ENCODE measurements at places on chromosomes 12 and 14.

- DNase-seq: no peak
Measured at GRCh38 chr14:106840991-106841390, 1314.6 kb downstream of the TMEM121 start.

GRCh38 chr14:95507701-95508103 is 8.7 kb downstream of the SYNE3 start:
- DNase-seq: no peak

GRCh38 chr12:109627633-109628032 is 54.0 kb downstream of the MVK start:
- DNase-seq: no peak

- DNase-seq: no peak
Measured at GRCh38 chr14:99280066-99280731, 8.2 kb upstream of the BCL11B start.

DNA sequence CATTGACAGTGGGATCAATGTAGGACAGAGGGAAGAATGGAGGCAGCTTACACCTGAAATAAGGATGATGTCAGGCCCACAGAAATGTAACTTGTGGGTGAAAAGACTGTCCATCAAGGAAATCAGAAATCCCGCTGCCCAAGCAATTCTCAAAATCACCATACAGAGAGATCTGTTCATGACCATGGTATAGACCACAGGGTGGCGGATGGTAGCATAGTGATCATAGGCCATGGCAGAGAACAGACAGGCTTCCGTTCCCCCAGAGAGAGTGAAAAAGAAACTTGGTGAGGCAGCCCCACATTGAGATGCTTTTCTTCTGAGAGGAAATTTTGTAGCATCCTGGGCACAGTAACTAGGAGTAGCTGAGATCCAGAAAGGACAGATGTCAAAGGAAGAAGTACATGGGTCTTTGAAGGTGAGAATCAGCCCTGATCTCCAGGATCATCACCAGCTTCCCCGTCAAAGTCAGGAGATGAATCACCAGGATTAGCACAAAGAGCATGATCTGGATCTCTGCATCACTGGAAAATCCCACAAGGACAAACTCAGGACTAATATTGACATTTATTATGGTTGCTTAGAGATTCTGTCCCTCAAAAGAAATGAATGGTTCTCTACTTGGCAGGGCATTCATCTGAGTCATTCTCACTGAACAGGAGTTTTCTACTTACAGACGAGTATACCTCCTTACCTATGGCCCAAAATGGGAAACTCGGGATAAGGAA is 5.5 kb upstream of the ZNF641 start:
- no peak for DNase-seq

DNA sequence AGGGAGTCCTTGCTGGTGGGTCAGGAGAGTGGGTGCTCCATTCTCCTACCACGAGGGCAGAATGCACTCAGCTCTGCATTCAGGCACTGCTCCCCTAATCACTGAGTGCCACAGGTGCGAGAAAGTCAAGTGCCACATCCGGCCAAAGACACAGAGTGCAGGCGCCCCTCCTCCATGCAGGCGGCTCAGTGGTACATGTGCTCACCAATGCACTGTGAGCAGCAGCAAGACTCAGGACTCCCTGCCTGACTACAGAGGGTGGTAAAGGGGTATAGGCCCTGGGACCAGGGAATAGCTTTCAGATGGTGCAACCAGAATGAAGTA is 32.9 kb downstream of the ZFYVE21 start:
- DNase-seq: no peak

DNA sequence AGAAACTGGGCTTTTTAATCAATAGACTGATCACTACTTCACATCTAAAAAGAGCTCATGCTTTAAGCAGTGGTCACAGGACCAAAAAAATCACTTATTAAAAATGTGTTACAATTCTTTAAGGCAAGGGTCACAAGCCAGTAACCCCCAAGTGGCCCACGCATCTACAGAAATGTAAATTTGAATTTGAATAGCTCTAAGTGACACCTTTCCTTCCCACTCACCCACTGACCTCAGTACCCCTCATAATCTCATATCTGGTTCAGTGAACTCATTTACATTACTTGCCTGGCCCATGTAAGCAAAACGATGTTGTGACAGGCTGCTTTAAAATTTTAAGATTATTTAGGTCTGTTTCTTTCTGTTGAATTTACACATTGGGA is 27.4 kb downstream of the NELL2 start:
- DNase-seq: no peak

DNA sequence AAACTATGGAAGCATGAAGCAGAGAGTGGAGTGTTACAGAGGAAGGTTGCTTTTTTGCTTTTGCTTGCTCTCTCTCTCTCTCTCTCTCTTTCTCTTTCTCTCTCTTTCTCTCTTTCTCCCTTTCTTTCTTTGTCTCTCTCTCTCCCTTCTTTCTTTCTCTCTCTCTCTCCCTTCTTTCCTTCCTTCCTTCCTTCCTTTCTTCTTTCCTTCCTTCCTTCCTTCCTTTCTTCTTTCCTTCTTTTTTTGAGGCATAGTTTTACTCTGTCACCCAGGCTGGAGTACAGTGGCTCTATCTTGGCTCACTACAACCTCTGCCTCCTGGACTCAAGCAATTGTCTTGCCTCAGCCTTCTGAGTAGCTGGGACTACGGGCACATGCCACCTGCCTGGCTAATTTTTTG is 7.6 kb downstream of the ARHGDIB start:
- DNase-seq: no peak

DNA sequence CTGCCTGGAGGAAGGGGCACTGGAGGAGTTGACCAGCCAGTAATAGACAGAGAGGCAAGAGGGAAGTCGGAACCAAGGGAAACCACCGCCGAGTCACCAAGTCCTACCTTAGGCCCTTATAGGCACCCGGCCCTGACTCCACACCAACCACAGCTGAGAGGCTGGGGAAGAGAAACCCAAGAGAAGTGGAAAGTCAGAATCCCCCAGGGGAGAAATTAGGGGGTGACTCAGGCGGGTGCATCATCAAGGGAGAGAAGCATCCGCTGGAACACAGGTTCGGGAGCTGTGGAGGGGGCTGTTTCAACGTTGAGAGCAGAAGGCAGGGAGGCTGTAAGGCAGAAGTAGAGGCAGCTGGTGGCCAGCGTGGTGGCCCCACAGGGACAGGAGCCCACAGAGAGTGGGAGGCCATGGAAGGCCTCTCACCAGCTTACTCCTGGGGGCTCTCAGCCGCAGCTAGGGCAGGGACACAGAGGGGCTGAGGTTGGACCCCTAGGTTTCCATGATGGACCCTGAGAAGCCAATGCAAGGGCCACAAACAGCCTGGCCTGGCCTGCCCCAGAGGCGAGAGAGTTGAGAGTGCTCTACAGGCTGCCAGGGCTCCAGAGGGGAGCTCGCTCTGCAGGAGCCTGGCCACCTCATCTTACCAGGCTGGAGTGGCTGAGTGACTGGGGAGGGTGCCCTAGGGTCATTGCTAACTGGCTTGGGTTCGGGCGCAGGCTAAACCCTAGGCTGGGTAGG is 1.4 kb upstream of the TRMT61A start:
- DNase-seq: no peak

DNA sequence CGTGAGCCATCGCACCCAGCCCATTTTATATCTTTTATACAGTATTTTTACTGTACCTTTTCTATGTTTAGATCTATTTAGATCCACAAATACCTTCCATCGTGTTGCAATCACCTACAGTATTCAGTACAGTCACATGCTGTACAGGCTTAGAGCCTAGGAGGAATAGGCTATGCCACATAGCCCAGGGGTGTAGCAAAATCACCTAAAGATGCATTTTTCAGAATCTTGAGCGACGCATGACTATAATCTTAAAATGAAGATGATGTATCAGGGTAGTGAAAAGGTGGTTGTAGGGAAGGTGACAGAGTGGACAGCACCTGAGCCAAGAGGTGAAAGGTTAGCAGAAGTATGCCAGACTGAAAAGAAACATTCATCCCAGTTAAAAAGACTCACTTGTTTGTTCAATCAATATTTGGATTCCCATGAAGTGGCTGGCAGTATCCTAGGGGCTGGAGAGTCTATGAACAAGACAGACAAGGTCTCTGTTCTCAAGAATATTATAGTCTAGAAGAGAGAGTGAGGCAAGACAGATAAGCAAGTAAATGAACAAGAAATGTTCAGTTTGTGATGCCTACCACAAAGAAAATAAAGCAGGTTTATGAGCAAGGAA is 3.6 kb downstream of the SPRING1 start:
- DNase-seq: no peak

DNA sequence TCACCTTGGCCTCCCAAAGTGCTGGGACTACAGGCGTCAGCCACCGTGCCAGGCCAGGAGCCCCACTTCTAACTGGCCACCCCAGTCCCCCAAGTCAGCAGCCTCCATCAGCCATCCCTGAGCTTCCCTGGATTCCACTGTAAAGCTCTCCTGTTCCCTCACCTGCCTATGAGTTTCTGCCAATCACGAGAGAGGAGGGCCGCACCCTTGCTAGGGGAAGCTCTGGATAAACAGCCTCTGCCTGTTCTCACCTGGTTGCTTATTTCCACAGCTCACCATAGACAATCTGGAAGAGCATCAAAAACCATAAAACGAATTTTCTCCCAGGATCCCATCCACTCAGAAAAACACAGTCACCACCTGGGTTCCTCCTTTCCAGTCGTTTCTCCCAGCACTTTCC is 5.0 kb downstream of the CDCA4 start:
- no peak for DNase-seq

DNA sequence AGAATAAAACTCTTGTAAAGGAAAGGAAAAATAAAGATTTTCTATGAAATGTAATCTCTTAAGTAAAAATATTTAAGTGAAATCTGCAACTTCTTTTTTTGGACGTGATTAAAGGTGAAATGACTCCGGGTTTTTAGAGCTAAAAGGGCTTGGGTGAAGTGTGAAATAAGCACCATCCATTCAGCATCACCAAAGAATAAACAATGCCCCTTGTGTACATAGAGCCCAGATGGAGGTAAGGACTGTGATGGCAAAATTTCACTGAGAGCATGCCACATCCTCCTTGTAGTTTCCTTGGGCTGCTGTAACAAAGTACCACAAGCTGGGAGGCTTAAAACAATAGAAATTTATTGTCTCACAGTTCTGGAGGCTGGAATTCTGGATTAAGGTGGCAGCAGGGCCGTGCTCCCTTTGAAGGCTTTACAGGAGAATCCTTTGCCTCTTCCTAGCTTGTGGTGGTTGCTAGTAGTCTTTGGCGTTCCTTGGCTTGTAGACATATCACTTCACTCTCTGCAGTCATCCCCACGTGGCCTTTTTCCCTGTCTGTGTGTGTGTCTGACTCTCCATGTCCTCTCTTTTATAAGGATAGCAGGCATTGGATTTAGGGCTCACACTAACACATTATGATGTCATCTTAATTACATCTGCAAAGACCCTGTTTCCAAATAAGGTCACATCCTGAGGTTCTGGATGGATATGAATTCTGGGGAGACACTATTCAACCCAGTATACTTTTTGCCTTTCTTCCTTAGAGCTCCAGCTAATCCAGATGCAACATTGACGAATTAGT is 24.2 kb downstream of the ZNF664 start:
- no peak for DNase-seq

DNA sequence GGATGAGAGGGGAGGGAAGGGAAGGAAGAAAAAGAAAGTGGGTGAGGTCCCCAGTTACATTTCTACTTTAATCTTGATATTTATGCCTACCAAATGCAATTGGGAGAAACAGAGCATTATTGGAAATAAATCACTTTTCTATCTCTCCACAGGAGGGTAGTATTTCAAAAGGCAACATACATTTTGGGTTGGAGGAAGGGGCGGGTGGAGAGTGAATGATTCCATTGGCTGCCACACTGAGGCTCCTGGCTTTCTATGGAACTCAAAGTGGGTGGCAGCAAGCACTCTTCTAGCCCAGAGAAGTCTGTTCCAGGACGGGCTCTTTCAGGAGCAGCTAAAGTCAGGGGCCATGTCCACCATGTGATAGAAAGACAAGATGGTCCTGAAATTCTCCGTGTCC is 441.3 kb downstream of the DAD1 start:
- no peak for DNase-seq

DNA sequence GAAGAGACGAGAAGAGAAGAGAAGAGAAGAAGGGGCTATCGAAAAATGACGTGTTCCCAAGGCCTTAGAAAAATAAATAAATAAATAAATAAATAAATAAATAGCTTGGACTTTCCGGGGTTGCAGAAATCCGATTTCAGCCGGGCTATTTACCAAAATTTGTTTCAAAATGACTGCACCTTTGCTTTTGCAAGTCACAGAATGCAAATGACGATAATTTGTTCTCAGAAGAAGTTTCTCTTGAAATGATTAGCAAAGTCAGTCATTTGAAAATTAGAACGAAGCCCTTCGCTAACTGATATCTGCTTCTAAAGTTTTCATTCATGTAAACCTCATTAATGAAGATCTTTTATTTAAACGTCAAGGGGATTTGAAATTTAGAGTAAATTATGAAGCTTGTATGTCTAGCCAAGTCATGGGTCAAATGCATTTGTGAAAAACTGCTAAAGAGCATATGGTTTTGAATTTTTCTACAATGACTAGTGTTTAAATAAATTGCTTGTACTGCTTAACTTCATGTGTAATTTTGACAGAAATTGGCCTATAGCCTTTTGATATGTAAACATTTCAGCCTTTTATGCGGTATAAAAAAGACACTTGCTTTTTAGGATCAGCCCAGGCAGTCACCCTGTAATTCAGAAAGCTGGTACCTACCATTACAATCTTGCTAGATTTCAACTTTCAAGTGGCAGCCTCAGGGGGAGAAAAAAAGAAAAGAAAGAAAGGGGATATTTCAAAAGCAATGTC is 4.6 kb upstream of the GSC start:
- no peak for DNase-seq

DNA sequence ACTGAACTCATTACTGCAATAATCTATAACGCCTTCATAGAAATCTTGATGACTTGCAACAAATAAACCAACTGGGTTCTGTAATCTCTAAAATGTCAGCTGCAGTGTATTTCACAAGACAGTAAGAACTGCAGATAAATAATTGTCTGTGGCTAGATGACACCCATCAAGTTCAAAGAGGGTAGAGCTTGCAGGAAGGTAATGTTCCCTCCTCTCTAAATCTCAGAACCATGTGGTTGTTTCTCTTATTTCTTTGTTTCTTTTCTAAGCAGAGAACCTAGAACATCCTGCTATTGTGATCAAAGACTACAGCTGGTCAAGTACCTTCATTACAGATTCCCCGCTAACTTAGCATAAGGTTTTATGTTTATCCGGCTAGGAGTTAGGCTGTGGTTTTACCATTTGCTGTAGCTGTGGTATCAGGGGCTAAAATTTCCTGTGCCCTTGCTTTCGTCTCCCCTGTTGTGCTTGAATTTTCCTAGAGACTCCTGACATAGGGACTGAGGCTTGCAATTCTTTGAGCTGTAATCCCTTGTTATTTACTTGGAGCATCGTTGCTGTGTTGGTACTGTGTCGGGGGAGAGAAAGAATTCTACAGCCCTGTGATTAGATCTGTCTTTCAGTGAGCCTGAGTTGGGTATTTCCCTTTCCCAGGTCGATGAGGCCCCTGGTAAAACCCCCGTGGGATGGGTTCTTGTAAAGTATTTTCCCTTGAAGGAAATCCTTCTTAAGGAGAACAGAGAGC is 253.1 kb upstream of the BTG1 start:
- no peak for DNase-seq

GRCh38 chr12:29255042-29255441 is 106.0 kb downstream of the FAR2 start:
- no peak for DNase-seq

DNA sequence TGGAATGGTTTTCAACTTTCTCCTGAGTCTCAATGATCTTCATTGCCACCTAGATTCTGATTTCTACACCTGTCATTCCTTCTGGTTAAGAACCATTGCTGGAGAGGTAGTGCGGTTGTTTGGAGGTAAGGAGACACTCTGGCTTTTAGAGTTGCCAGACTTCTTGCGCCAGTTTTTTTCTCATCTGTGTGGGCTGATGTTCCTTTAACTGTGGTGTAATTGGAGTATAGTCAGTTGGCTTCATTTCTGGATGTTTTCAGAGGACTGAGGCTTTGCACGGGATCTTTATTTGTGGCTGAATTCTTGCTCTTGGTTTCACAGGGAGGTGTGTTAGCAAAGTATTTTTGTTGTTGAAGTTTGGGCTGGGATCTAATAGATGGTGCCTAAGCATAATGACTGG is 5.7 kb upstream of the CLEC4D start:
- no peak for DNase-seq

Measured in SHP77 (cell line).